ENCODE measurements at places on chromosomes 13 and 19. TPM values are rescaled to one million over a fixed set of nuclear protein-coding genes. Genes with fewer than 3 reads are reported as not detected.

DNA sequence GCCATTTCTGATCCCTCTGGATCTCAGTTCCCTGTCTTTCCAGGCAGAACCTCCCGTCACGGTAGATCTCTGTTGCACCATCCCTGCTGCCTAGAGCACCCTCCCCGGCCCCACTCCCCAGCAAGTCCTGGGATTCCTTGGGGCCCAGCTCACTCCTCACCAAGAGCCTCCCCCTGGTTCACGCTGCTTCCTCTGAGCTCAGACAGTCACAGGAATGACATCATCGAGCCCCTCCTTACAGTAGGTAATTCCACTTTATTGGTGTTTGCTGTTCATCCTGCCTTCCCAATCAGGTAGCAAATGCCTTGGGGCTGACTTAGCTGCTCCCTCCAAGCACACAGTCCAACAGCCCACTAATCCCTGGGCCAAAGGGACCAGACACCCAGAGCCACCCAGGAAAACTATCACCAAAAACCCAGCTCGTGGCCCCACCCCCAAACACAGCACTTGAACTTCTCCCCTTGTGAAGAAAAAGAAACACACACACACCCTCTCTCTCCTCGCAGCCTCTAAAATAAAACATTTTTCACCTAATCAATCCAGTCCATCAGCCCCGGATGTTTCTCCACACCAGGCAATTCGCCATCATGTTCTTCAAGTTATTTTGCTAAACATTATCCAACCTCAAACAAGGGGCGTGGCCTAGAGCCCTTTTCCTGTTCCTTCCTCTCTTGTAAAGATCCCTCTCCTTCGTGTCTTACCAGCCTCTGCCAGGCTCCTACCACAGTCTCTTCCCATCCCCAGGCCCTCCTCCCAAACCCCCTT lies 2.5 kb downstream of the NAPA start:
- DNase-seq, result no peak

- DNase-seq, result no peak
These were observed 13.1 kb downstream of the SETDB2 start for GRCh38 chr13:49457221-49457620.

DNA sequence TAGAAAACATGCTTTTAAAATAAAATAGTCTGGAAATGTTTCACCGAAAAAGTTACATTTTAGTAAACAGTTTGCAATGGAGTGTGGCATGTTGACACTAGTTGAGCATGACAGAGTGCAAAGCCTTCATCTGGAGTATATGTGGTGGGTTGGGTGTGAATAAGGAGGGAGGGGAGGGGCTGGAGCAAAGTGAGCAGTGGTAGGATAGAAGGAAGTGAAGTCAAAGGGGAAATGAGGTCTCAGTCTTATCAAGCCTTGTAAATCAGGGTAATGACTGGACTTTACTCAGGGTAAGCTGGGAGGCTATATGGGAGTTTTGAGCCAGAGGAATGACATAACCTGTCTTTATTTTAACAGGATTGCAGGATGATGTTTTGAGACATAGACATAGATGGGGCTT lies 222.8 kb downstream of the PCDH20 start:
- no peak for DNase-seq

Gene CD37
- 258 TPM for total RNA-seq
